ENCODE measurements at places on chromosomes 11 and 22. TPM values are rescaled to one million over a fixed set of nuclear protein-coding genes. Genes with fewer than 3 reads are reported as not detected.

GRCh38 chr11:4054643-4055042 lies 40.0 kb upstream of the RRM1 start:
- no peak overlapping the region for H3K27ac ChIP-seq
- DNase-seq, result no peak
- H3K4me3 ChIP-seq, result no peak overlapping the region
- H3K4me1 ChIP-seq, result no peaks in the 10 kb centered on the region

- H3K4me1 ChIP-seq, result no peaks in the 10 kb centered on the region
- H3K36me3 ChIP-seq, result no peaks in the 10 kb centered on the region
- no peak overlapping the region for H3K27ac ChIP-seq
- H3K4me3 ChIP-seq, result no peak overlapping the region
- no peaks in the 10 kb centered on the region for H3K27me3 ChIP-seq
- DNase-seq, result no peak
Measured at GRCh38 chr22:20419664-20419951, 18.0 kb downstream of the SCARF2 start.

GRCh38 chr11:134537941-134538340 lies 125.9 kb upstream of the B3GAT1 start:
- H3K4me1 ChIP-seq, result no peaks in the 10 kb centered on the region
- no peaks in the 10 kb centered on the region for H3K27me3 ChIP-seq
- H3K4me3 ChIP-seq, result no peak overlapping the region
- no peak for DNase-seq
- no peak overlapping the region for H3K27ac ChIP-seq

GRCh38 chr22:27857443-27857842 lies 55.9 kb upstream of the MN1 start:
- peaks cover 22% of the 10 kb centered on the region for H3K36me3 ChIP-seq
- no peak overlapping the region for H3K27ac ChIP-seq
- no peaks in the 10 kb centered on the region for H3K27me3 ChIP-seq
- DNase-seq, result no peak
- no peak overlapping the region for H3K4me3 ChIP-seq
- peaks cover 22% of the 10 kb centered on the region for H3K4me1 ChIP-seq

DNA sequence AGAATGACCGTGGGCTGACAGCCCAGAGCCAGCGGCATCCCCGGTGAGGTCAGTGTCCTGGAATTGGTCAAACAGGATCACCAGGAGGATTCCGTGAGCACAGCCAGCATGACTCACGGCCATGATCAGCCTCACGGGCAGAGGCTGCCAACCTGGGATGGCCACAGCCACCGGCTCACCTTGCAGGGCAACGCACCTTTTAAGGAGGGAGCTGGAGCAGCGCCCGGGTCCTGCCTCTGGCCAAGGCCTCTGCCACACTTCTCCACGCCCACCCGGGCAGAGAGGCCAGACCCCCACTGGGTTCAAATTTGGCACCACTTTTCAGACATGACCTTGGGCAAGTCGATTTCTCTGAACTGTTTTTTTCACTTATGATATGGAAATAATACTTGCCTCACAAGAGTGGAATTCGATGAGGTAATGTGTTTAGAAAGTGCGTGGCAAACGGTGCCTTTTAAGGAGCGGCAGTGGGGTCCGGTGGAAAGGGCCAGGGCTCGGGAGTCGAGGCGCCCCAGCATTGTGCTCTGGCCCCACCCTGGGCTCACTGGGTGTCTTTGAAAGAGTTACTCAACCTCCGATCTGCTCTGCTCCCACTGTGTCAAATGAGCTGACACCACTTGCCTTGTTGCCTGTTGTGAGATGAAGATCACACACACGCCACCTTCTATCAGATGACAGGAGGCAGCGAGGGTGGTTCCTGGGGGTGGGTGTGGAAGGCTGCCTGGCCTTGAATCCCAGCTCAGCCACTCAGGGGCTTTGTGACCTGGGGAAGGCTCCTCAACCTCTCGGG lies 16.0 kb downstream of the TXN2 start:
- no peaks in the 10 kb centered on the region for H3K36me3 ChIP-seq
- no peaks in the 10 kb centered on the region for H3K4me1 ChIP-seq
- H3K27me3 ChIP-seq, result no peaks in the 10 kb centered on the region
- DNase-seq, result peak; percentile 95
- H3K4me3 ChIP-seq, result no peak overlapping the region

Gene FLRT1
- 0.12 TPM for total RNA-seq

DNA sequence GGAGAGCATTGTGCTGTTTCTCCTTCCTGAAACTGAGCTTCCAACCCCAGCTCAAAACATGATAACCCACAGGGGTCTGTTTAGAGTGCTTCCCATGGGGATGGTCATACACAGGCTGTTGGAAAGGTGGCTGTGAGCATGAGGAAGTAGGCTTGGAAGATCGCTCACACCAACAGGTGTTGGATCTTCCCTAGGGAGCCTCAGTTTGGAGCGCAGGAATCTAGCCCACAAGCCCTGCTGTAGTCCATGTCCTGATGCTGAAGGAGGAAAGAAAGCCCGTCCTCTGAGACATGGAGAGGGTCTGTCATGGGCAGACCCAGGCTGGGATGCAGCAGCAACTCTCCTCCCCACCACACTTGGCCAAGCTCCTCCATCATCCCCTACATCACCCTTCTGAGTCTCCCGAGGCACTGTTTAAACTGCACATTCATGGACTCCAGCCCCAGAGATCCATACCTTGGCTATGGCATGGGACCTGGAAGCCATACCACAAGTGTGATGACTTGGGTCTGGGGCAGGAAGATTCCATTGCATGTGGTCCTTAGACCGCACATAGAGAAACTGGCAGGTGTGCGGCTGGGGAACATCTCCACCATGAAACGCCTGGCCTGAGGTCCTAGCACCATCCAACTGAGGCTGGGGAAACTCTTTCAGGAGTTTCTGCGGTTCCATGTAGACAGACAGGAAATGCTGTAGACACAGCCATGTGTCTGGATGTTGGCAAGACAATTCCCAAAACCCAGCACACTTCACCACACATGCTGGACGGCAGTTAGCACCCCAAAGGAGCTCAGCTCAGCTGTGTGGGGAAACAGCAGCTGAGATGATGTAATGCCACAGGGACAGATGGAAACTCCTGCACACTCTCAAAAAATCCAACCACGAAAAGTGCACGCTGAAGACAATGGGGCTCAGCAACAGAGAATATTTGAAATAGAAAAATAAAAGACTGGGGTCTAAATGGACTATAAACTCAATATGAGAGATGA lies 27.6 kb upstream of the TTC12 start:
- H3K4me1 ChIP-seq, result no peaks in the 10 kb centered on the region
- DNase-seq, result no peak
- H3K27ac ChIP-seq, result no peak overlapping the region
- H3K36me3 ChIP-seq, result no peaks in the 10 kb centered on the region

Gene PARVG
- total RNA-seq, result 9.5 TPM

DNA sequence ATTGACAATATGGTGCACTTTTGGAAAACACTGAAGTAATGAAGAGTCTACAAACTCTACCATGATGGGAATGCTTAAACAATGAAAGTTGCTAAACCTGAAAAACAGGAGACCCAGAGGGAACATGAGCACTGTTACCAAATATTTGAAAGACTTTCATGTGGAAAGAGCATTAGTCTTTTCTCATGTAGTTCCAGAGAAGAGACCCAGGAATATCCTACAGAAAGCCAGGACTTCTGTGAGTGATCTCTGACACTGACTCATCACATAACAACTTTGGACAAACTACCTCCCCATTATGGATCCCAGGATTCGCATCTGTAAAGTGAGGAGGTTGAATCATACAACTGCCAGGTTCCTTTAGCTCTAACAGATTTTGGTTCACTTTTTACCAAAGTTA lies 62.2 kb downstream of the FAM181B start:
- DNase-seq, result no peak
- H3K27ac ChIP-seq, result no peak overlapping the region
- H3K27me3 ChIP-seq, result no peaks in the 10 kb centered on the region
- no peak overlapping the region for H3K4me3 ChIP-seq
- H3K36me3 ChIP-seq, result no peaks in the 10 kb centered on the region

DNA sequence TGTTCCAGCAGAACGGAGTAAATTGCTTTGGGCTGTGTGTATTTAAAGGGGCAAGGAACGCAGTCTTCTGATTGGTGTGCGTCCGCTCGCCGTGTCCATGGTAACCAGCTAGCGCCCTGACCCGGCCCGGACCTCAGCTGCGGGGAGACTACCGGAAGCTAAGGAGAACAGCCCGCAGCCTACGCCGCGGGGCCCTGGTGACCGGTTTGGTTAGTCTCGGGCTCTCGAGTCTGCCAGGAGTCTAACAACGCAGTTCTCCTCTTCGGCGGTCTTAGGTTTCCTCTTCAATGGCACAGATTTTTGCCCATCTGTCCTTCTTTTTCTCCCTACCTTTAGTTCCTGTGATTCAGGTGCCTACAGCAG lies 3.5 kb upstream of the OR56A3 start:
- H3K36me3 ChIP-seq, result no peaks in the 10 kb centered on the region
- no peaks in the 10 kb centered on the region for H3K27me3 ChIP-seq
- H3K4me3 ChIP-seq, result no peak overlapping the region

Gene POU2F3
- not detected for total RNA-seq

- H3K36me3 ChIP-seq, result no peaks in the 10 kb centered on the region
- no peak overlapping the region for H3K4me3 ChIP-seq
- DNase-seq, result peak; percentile 33
- H3K4me1 ChIP-seq, result no peaks in the 10 kb centered on the region
- no peak overlapping the region for H3K27ac ChIP-seq
- no peaks in the 10 kb centered on the region for H3K27me3 ChIP-seq
Measured at GRCh38 chr22:44583061-44583760, 85.2 kb upstream of the RTL6 start.

GRCh38 chr11:1508491-1508891 lies 21.9 kb upstream of the MOB2 start:
- H3K27ac ChIP-seq, result no peak overlapping the region
- no peaks in the 10 kb centered on the region for H3K4me1 ChIP-seq
- no peak for DNase-seq
- no peak overlapping the region for H3K4me3 ChIP-seq

Gene PPP1CA
- total RNA-seq, result 64.2 TPM

- H3K36me3 ChIP-seq, result no peaks in the 10 kb centered on the region
- no peak overlapping the region for H3K27ac ChIP-seq
- no peak for DNase-seq
Measured at GRCh38 chr22:45582955-45583320, 80.3 kb downstream of the FBLN1 start.

GRCh38 chr22:49620666-49621065 lies 207.0 kb downstream of the BRD1 start:
- DNase-seq, result no peak
- no peaks in the 10 kb centered on the region for H3K27me3 ChIP-seq
- no peak overlapping the region for H3K27ac ChIP-seq

- DNase-seq, result no peak
- no peaks in the 10 kb centered on the region for H3K27me3 ChIP-seq
- no peak overlapping the region for H3K27ac ChIP-seq
- no peaks in the 10 kb centered on the region for H3K36me3 ChIP-seq
- no peaks in the 10 kb centered on the region for H3K4me1 ChIP-seq
- H3K4me3 ChIP-seq, result no peak overlapping the region
Measured at GRCh38 chr11:16080688-16081381, 275.5 kb downstream of the SOX6 start.

Gene SLC25A45
- total RNA-seq, result 17.5 TPM

GRCh38 chr11:88122956-88123355 lies 52.3 kb downstream of the RAB38 start:
- H3K27me3 ChIP-seq, result no peaks in the 10 kb centered on the region
- H3K4me3 ChIP-seq, result no peak overlapping the region
- no peaks in the 10 kb centered on the region for H3K4me1 ChIP-seq
- no peaks in the 10 kb centered on the region for H3K36me3 ChIP-seq
- no peak for DNase-seq

GRCh38 chr11:123718469-123718868 lies 23.0 kb downstream of the ZNF202 start:
- no peak for DNase-seq
- H3K27ac ChIP-seq, result no peak overlapping the region
- no peaks in the 10 kb centered on the region for H3K27me3 ChIP-seq
- H3K36me3 ChIP-seq, result no peaks in the 10 kb centered on the region
- H3K4me3 ChIP-seq, result no peak overlapping the region

GRCh38 chr11:108394744-108395284 lies 72.5 kb downstream of the C11orf65 start:
- no peaks in the 10 kb centered on the region for H3K36me3 ChIP-seq
- no peak overlapping the region for H3K4me3 ChIP-seq
- no peak for DNase-seq
- H3K27me3 ChIP-seq, result no peaks in the 10 kb centered on the region

Gene AQP11
- 7.7 TPM for total RNA-seq

DNA sequence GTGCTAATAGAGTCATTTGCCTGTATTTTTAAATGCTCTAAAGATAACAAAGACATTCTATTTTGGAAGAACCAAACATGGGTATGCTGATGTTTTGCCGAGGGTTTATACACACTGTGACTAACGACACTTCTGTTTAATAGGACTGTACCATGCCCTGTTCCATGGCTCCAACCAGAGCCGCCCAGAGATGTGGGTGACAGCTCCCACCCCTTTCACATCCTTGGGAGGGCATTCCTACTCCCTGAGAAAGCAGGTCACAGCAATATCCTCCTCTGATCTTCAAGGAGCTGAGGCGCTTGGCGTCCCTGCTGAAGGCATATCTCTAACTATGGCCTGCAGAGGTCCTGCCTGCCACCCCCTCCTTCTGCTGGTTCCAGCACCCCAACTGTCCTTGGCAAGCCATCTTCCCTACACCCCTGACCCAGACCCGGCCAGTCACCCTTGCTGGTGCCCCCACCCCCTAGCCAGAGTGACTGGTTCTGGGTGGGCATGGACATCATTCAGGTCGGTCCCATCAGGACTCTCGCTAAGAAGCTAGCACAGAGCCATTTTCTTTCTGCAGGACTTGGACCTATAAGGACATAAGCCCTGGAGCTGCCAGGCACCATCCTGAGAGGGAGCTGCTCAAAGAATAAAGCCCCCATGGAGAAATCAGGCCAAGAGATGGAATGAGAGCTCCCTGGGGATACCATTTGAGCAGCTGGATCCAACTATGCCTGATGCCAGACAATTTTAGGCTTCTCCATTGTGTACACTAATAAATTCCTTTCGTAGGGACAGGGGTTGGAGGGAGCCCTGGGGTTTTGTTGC lies 381.3 kb downstream of the CTTN start:
- no peaks in the 10 kb centered on the region for H3K4me1 ChIP-seq
- DNase-seq, result no peak
- no peaks in the 10 kb centered on the region for H3K36me3 ChIP-seq
- H3K4me3 ChIP-seq, result no peak overlapping the region
- H3K27me3 ChIP-seq, result no peaks in the 10 kb centered on the region

- H3K27ac ChIP-seq, result no peak overlapping the region
- no peak for DNase-seq
- H3K36me3 ChIP-seq, result no peaks in the 10 kb centered on the region
- H3K27me3 ChIP-seq, result no peaks in the 10 kb centered on the region
Measured at GRCh38 chr11:36465449-36466163, 44.5 kb downstream of the TRAF6 start.

Gene C11orf42
- not detected for total RNA-seq

Gene ARHGAP8
- total RNA-seq, result 1.0 TPM

GRCh38 chr22:50576806-50577696 lies 1.2 kb downstream of the CPT1B start:
- H3K27ac ChIP-seq, result no peak overlapping the region
- H3K36me3 ChIP-seq, result no peaks in the 10 kb centered on the region
- no peak for DNase-seq
- no peak overlapping the region for H3K4me3 ChIP-seq
- no peaks in the 10 kb centered on the region for H3K27me3 ChIP-seq

Data from right lobe of liver (tissue), 6 donors.